Suppressor macrophage treated with lipopolysaccharide for 1 hour (primary cell): ENCODE measurements at places on chromosomes 6 and 20.

DNA sequence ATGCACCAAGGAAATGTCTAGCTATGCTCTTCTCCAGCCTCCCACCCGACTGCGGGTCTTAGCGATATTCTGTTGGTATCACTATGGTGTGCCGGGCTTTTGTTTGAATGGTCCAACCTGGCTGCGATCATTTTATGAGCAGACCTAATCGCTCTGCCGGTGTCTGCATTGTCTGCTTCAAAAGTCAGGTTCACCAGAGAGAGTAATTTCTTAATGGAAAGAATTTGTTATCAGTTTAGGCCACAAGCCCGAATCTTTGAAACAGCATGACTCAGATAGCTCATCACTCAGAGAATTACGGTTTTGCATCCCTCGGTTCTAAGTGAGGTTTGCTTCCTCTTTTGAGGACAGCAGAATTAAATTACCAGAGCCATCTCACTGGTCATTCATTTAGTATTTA, 521.0 kb upstream of the ARID1B start:
- no peak for DNase-seq

GRCh38 chr6:25992413-25993340, 30.1 kb downstream of the TRIM38 start:
- DNase-seq, result peak; percentile 95

GRCh38 chr6:154285826-154286225, 70.8 kb downstream of the IPCEF1 start:
- DNase-seq, result no peak

DNA sequence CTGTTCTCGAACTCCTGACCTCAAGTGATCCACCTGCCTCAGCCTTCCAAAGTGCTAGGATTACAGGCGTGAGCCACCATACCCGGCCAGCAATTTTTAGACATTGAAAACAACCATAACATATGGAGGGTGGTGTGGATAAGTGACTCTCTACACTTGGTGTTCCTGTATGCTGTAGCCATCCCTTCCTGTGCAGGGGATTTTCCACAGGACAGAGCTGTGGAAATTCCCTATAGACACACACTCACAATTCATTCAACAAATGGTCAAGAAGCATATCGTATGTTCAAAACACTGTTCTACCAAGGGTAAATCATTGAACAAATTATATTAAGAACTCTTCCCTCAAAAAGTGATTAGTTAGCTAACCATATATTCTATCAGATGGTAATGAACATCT, 6.3 kb downstream of the BTN2A1 start:
- peak; percentile 53 for DNase-seq

- DNase-seq, result no peak
These were observed 231.0 kb upstream of the EYS start for GRCh38 chr6:65938000-65938399.

DNA sequence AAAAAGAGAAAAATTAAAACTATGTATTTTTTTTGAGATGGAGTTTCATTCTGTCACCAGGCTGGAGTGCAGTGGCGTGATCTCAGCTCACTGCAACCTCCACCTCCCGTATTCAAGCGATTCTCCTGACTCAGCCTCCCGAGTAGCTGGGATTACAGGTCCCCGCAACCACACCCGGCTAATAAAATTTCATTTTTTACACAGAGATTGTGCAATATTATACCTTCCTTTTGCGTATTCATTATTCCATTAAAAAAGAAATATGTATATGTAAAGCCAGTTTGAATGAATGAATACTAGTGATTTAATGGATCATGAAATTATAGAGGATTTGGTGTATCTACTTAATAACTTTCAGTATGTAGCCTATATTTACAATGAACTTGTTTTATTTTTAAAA, 38.2 kb upstream of the CTAGE9 start:
- no peak for DNase-seq

DNA sequence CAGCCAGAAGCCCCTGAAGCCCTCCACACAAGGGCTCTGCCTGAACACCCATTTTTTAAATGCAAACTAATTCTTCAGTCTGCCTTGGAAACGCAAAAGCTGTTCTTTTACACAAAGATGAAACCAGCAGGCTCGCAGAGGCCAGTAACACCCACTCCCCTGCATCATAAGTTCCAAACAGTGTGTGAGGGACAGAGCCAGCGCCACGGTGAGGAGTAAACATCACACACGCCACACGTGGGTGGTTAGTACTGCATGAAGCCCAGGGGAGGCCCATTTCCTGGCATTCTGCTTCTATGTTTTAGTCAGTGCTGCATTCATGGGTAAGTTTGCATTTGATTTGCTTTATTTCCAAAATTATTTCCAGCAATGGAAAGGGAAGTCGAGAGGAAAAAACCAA, 217.7 kb upstream of the RIN2 start:
- DNase-seq, result peak; percentile 29

- no peak for DNase-seq
These were observed 530.7 kb downstream of the NKAIN2 start for GRCh38 chr6:124334359-124334758.

DNA sequence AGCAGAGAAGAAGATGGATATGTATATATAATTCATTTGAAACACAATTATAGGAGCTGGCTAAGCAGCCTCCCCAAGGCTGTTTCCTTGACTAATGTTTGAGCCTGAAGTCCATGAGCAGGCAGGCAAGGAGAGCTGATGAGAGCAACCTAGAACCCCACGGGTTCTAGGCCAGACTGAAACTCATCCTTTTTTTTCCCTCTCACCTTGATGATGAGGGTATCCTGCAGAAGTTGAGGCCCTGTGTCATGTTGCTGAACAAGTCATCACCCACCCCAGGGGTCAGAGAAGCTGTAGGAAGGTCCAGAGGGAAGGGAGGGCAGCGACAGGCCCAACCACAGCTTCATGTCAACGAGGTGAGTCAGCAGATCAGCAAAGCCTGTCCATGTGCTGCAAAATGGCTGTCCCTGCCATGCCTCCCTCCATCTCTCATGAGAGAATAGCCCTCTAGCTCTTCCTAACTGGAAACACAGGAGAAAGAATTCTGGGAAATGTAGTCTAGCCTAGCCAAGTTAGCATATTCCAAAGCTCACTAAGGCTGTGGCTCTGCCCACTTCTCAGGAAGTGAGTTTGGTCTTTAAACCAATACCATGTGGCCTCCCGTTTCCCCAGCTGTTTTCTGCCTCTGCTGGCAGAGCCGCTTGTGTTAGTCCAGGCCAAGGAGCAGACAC, 91.3 kb upstream of the DTNBP1 start:
- no peak for DNase-seq

- DNase-seq, result peak; percentile 53
These were observed 63.1 kb upstream of the KLHL31 start for GRCh38 chr6:53728570-53729194.

GRCh38 chr6:36267731-36268477, 2.0 kb upstream of the PNPLA1 start:
- no peak for DNase-seq
